Amniotic epithelial cell (primary cell): ENCODE measurements at places on chromosomes 2 and 18.

GRCh38 chr2:230202430-230203109, 17.2 kb downstream of the SP110 start:
- DNase-seq, result no peak

GRCh38 chr2:71536226-71536671, 82.9 kb downstream of the DYSF start:
- no peak for DNase-seq

GRCh38 chr2:223855426-223855825, 18.0 kb upstream of the AP1S3 start:
- peak; percentile 86 for DNase-seq

GRCh38 chr2:151243468-151243867, 18.2 kb downstream of the RBM43 start:
- DNase-seq, result no peak

DNA sequence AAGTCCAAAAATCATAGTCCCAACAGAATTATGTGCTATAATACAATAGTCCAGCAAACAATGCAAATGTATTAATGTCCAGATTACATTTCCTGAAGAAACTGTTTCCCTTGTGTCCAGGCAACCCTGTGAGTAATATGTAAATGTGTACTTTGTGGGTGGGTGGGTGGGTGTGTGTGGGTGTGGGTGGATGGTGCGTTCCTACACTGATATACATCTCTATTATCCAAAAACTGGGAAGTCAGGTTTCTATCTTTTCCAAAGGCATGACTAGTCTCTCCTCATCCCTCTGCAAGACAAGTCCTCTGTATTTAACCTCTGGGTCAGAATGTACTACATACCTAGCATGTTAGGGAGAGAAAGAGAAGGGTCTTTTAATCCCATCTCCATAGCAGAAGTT, 71.6 kb downstream of the LNPK start:
- peak; percentile 55 for DNase-seq

DNA sequence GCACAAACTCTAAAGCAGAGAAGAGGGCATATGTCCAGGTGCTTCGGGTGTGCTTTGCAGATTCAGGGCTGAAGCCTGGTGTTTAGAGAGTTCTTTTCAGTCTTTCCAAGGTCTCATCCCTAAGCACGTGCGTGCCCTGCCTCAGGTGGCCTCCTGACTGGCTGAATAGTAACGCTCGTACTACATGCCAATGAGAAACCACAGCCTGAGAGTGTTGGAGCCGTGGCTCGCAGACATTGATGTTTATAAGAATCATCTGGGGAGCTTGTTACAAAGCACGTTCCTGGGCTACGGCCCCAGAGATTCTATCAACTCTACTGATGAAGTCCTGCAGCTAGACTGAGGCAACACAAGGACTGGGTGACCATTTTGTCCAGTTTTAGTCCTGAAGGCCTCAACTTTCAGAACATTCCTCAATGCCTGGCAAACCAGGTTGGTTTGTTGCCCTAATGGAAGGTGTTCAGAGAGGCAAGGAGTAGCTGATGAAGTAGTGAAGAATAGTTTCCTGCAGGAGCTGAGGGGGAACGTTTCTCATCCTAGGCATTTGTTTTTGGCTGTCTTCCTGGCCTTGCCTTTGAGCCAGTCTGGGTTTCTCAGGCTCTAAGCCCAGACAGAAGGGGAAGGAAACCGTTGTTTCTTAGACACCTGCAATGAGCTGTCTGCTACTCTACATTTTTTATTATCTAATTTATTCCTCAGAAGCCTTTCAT, 31.5 kb upstream of the HAAO start:
- no peak for DNase-seq

GRCh38 chr2:197453914-197454398, 604 bp downstream of the COQ10B start:
- peak; percentile 90 for DNase-seq
